Naive thymus-derived CD8-positive, alpha-beta T cell (primary cell): ENCODE measurements at places on chromosomes 7 and 10. TPM values are rescaled to one million over a fixed set of nuclear protein-coding genes. Genes with fewer than 3 reads are reported as not detected.

The ATG9B gene
- total RNA-seq, result 42.2 TPM

The BMPER gene
- total RNA-seq, result not detected

The ZNF316 gene
- total RNA-seq, result 65.5 TPM

GRCh38 chr10:48884179-48885045 lies 55.2 kb downstream of the LRRC18 start:
- no peak for DNase-seq

GRCh38 chr7:35257251-35258124 lies 3.6 kb upstream of the TBX20 start:
- no peak for DNase-seq

DNA sequence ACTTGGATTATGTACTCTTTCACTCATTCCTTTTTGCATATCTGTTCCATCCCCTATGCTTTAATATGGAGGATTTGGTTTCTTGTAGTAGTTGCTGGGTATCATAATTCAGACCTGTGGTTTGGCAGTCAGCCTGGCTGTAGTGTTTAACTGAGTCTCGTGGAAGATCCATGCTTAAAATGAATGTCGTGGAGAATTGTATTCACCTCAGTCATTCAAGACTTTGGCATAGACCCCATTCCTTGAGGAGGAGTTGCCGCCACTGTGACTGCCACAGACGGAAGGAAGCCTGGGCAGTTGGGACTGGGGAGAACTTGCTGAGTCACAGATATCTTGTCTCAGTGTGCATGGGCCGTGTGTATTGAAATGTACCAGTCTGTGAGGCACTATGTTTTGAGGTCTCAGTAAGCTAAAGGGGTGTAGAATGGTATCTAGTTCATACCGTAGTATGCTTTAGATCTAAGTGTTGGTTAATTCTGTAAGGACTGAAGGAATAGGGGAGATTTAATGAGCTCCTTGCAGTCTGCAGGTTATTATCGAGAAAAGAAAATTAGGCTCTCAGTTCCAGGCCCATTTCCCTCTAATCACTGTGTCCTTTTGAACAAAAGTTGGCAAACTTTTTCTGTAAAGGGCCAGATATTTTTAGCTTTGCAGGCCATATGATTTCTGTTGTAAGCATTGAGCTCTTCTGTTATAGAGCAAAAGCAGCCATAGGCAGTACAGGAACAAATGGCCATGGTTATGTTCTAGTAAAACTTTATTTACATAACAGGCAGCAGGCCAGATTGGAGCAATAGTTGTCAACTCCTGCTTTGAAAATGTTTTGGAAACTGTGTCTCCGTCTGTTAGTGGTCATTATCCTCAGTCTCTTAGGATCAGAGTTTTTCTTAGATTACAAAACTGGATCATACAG lies 76.8 kb downstream of the TPST1 start:
- DNase-seq, result no peak

GRCh38 chr7:132407764-132408163 lies 168.5 kb downstream of the PLXNA4 start:
- DNase-seq, result no peak
